ENCODE measurements at places on chromosomes 13 and 19.
A peak's percentile ranks its signal among the peaks of the same experiment; 100 is the strongest.

GRCh38 chr13:66958611-66959010, 271.5 kb downstream of the PCDH9 start:
- DNase-seq, result no peak

DNA sequence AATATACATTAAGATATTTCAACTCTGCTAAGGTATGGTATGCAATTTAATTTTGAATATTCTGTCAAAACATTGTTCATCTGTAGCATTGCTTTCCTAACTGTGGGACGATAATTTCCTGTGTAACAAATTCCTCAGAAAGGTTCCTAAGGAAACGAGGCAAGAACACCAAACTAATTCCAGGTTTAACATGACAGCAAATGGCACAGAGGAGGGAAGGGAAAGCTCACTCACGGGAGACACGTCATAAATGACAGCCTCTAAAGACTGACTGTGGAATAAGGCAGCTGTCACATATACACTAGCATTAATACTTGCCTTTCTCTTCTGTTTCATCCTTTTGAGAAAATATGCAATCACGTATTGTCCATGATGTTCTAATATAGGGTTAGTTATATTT, 380.6 kb downstream of the LIG4 start:
- no peak for DNase-seq

DNA sequence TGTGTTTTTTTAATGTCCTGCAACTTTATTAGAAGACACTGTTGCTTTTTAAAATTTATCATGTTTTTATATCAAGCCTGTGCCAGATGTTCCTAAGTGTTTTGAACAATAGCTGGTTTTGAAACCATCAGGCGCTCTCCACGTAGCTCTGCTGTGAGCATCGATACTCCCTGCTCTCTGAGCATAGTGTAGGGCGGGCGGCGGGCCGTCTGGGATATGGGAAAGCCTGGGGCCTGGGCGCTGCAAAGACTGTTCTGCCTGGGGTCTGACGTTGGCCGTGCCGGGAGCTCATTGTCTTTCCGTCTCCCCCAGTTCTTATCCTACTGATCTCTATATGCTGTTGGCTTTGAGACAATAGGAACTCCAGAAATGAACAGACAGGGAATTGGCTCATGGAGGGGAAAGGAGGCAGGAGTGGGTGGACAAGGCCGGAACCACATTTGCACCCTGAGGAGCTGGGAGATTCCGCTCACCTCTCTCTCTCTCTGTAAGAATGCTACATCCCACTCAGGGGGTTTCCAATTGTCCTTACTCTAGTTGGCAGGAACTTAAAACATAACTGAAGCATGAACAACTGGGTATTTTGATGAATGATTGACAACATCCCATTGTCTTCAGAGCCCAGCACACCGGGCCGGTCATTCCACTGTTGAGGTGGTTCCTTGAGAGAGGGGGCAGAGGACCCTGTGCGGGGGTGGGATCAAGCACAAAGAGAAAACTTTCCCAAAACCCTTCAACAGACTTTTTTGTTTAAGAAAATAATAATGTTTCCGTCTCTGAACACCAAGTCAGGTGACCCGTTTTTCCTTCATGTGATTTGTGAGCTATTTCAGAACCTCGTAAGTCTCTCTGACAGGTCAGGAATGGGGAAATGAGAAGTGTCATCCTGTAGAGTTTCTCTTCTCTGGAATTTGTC, 64.7 kb downstream of the COL4A2 start:
- no peak for DNase-seq

DNA sequence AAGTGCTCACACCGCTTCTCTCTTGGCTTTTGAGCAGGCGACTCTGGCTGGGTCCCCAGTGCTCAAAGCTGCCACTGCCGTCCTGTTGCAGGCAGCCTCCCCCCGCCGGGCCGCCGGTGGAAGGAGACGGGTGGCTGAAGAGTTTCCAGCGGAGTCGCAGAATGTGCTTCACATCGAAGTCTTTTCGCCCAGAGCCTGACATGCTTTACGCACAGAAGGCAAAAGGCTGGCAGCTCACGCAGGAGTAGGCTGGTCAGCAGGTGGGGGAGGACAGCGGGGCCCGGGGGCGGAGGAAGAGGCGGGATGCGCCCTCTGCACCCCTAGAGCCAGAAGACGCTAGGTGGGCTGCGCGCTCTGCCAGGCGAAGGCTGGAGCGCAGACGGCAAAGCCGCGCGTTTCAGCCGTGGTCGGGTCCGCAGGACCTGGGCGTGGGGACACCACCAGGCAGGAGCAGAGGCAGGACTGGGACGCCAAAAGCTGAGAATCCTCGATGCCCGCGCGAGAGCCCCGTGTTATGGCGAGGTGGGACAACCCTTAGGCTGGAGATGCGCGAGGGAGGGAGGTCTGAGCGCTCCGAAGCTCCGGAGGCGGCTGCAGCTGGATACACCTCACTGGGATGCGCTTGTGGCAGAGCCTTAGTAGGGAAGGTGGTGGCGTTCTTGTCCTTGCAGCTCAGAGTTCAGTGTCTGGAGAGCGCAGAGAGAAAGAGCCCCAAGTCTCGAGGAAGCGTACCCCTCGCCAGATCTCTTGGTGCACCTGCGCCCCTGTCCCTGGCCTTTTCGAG, at the start of gene ATXN8OS:
ATXN8OS (plus strand) TSS at position 329 of the 784 bp plus-strand sequence.
- DNase-seq, result no peak

GRCh38 chr13:36746051-36746450, 72.2 kb downstream of the SERTM1 start:
- DNase-seq, result no peak

- DNase-seq, result no peak
Measured at GRCh38 chr19:13864667-13865570, 12.0 kb upstream of the NANOS3 start.

- DNase-seq, result no peak
Measured at GRCh38 chr13:49530457-49530856, 34.7 kb downstream of the PHF11 start.

DNA sequence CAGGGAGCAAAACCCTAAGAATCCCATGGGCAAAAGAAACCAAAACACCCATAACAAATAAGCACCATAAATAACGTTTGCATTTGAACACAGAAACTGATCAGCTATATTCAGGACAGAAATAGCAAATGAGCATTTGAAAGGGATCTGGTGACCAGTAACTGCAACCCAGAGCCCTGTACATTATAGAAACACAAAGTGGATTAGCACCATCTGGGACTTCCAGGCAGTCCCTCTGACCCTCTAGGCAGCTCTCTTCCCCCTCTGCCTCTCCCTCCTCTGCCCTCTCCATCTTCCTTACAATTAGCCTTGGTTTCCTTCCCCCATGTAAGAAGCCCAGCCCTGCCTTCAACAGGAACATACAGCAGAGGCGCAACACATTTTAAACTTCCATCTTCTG, 215.0 kb downstream of the DCLK1 start:
- no peak for DNase-seq

DNA sequence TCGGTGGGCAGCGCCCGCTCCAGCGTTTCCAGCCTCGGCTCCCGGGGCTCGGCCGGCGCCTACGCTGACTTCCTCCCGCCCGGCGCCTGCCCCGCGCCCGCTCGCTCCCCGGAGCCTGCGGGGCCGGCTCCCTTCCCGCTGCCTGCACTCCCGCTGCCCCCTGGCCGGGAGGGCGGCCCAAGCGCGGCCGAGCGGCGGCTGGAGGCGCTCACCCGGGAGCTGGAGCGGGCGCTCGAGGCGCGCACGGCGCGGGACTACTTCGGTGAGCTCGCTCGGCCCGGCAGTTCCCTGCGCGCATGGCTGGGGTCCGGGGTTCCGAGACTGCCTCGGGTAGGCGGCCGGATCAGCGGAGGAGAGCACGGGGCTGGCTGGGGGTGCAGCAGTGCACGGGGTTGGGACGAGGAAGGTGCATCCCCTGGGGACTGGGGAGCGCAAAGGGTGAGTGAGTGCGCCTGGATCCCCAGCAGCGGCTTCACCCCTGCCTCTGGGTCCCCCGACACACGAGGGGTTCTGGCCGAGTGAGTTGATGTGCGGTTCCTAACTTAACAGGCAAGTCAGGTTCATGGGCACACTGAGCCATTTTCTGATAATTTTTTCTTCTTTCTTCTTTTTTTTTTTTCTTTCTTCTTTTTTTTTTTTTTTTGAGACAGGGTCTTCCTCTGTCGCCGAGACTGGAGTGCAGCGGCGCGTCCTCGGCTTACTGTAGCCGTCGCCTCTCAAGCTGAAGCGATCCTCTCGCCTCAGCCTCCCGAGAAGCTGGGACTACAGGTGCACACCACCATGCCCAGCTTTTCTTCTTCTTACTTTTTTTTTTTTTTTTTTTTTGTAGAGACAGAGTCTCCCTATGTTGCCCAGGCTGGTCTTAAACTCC, 1.1 kb downstream of the WTIP start:
- no peak for DNase-seq

- DNase-seq, result no peak
Measured at GRCh38 chr19:11535792-11536595, 2.7 kb upstream of the CNN1 start.

- no peak for DNase-seq
Measured at GRCh38 chr13:64417581-64417980, 2812.6 kb downstream of the PCDH9 start.

GRCh38 chr13:69948016-69948415, 159.6 kb upstream of the ATXN8OS start:
- no peak for DNase-seq

- no peak for DNase-seq
Measured at GRCh38 chr19:46176116-46176860, 28.2 kb downstream of the IGFL2 start.

- peak; percentile 89 for DNase-seq
Measured at GRCh38 chr19:4295972-4296771, 6.0 kb downstream of the TMIGD2 start.

DNA sequence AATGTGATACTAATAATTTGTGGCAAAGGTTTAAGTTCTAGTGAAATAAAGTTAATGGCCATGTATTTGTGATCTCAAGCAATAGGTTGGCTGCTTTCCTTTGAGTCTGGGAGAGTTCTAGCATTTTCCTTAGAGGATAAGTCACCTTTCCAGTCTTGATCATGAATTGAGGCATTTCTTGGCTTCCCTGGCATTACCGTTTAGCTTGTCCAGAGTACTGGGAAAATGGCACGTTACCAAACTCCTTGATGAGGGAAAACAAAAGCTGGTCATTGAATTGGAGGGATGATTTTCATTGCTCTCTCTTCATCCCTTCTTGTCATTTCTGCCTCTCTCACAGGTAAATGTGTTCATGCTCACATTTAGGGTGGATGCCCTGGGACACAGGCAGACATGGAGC, 34.0 kb upstream of the SPRY2 start:
- DNase-seq, result no peak

GRCh38 chr13:113176822-113177221, 18.4 kb downstream of the PROZ start:
- DNase-seq, result no peak

- no peak for DNase-seq
Measured at GRCh38 chr13:77701305-77701704, 3.8 kb downstream of the SLAIN1 start.

DNA sequence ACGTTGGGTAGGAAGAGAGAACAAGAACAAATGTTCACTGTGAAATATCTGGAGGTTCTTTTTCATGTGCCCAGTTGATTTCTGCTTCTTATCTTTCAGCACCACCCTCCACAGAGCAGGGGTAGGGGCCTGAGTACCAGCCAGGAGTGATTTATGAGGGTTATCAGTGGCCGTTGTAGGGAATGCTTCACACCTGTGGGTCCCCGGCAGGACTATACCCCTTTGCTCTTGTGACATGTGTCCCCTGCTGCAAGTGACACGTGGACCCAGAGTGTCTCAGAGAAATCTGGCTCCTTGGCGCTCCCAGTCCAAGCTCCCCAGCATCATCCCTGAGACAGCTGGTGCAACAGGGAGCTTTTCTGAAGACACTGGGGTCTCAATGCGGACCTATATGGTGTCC, 29.7 kb downstream of the SIAH3 start:
- DNase-seq, result no peak

DNA sequence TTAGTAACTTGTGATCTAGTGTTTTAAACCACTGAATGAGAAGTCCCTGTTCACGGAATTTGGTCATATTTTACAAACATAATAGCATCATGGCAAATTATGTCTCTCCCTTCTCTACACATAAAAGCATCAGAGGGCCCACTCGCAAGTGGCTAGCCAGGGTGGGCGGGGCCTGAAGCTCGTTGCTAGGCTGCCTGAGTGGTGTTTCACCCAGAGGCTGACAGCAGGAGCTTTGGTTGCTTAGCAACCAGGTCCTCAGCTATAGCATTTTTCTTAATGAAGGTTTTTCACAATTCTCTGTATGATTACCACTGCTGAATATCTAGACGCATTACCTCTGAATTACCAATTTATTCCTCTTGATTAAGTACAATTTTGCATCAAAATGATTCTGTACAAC, 126.5 kb downstream of the NALCN start:
- peak; percentile 76 for DNase-seq

- no peak for DNase-seq
Measured at GRCh38 chr13:98853771-98854221, 101.3 kb upstream of the SLC15A1 start.

GRCh38 chr19:12543855-12544254, 7.4 kb downstream of the ZNF564 start:
- DNase-seq, result no peak

All from NCI-H1436 treated with DMSO at 0.1 percent for 48 hours (cell line).